ENCODE measurements at places on chromosomes 1 and 21. TPM values are rescaled to one million over a fixed set of nuclear protein-coding genes. Genes with fewer than 3 reads are reported as not detected.

- H3K36me3 ChIP-seq, result no peaks in the 10 kb centered on the region
- no peaks in the 10 kb centered on the region for H3K27me3 ChIP-seq
- H3K27ac ChIP-seq, result no peak overlapping the region
These were observed 167.4 kb downstream of the HHAT start for GRCh38 chr1:210496063-210496462.

- H3K36me3 ChIP-seq, result no peaks in the 10 kb centered on the region
- H3K27ac ChIP-seq, result no peak overlapping the region
- no peak for DNase-seq
These were observed 65.3 kb upstream of the MAGI3 start for GRCh38 chr1:113325022-113325421.

- H3K4me3 ChIP-seq, result no peak overlapping the region
- H3K36me3 ChIP-seq, result no peaks in the 10 kb centered on the region
- no peaks in the 10 kb centered on the region for H3K27me3 ChIP-seq
These were observed 282.6 kb upstream of the DPYD start for GRCh38 chr1:98203466-98203865.

DNA sequence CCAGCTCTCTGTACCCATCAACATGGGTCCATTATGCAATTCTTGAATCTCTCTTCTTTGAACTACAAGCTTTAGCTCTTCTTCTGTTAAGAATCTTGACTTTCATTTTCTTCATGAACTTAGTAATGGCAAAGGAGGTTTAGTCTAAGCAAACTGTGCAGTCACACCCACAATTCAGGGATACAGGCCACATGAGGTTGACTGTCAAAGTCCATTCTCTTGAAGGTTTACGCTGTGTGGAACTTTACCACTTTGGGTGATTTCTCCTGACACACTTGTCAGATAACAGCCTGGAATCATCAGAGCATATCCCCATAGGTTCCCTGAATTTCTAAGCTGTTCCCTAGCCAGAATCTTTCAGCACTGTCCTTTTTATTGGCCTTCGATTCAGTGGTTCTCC is 48.0 kb upstream of the NHLH2 start:
- no peaks in the 10 kb centered on the region for H3K36me3 ChIP-seq
- H3K27me3 ChIP-seq, result no peaks in the 10 kb centered on the region
- no peak overlapping the region for H3K27ac ChIP-seq
- H3K4me1 ChIP-seq, result no peaks in the 10 kb centered on the region

- no peaks in the 10 kb centered on the region for H3K36me3 ChIP-seq
- no peak overlapping the region for H3K27ac ChIP-seq
- no peaks in the 10 kb centered on the region for H3K27me3 ChIP-seq
- no peak for DNase-seq
- peaks cover 11% of the 10 kb centered on the region for H3K4me1 ChIP-seq
- H3K4me3 ChIP-seq, result no peak overlapping the region
These were observed 10.3 kb upstream of the LMNA start for GRCh38 chr1:156104065-156104810.

DNA sequence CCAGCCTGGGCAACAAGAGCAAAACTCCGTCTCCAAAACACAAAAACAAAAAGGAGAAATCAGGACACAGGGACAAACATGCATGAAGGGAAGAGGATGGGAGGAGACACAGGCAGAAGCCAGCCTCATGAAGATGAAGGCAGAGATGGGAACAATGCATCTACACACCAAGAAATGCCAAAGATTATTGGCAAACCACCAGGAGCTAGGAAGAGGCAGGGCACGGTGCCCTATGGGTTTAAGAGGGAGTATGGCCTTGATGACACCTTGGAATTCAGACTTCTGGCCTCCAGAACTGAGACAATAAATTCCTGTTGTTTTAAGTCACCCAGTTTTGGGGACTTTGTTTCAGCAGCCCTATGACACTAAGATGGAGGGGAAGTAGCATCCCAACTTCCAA is 5.2 kb downstream of the TMPRSS3 start:
- no peaks in the 10 kb centered on the region for H3K27me3 ChIP-seq
- no peaks in the 10 kb centered on the region for H3K4me1 ChIP-seq
- H3K27ac ChIP-seq, result no peak overlapping the region
- DNase-seq, result no peak

GRCh38 chr1:25562101-25562927 is 18.9 kb downstream of the LDLRAP1 start:
- H3K4me1 ChIP-seq, result no peaks in the 10 kb centered on the region
- no peak overlapping the region for H3K27ac ChIP-seq
- H3K36me3 ChIP-seq, result no peaks in the 10 kb centered on the region
- no peaks in the 10 kb centered on the region for H3K27me3 ChIP-seq
- no peak for DNase-seq

DNA sequence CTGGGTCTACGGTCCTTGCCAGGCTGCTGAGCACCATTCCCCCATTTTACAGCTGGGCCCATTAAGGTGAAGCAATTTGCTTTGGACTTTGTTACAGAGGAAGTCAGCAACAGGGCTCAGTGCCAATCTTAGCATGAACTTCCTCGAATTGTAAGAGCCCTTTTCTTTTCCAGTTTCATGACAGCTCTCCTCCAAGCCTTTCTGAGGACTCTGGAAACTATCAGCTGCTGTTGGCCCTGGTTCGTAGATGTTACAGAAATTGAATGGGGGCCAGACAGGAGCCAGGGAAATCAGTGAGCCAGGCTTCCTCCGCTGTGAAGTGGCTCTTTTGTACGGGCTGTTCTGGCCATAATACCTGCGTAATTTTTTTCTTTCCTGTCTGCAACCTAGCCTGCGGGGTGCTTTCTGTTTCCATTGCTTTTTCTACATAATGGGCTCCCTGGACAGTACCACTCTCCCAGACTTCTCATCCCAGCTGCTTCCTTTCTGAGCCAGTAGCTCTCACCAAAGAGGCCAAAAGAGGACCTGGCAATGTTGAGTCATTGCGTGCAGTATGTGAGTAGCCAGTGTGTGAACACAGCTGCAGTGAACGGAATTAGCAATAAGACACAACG is 386.3 kb downstream of the DISC1 start:
- no peaks in the 10 kb centered on the region for H3K27me3 ChIP-seq
- no peak overlapping the region for H3K27ac ChIP-seq
- H3K36me3 ChIP-seq, result no peaks in the 10 kb centered on the region
- H3K4me1 ChIP-seq, result no peaks in the 10 kb centered on the region

DNA sequence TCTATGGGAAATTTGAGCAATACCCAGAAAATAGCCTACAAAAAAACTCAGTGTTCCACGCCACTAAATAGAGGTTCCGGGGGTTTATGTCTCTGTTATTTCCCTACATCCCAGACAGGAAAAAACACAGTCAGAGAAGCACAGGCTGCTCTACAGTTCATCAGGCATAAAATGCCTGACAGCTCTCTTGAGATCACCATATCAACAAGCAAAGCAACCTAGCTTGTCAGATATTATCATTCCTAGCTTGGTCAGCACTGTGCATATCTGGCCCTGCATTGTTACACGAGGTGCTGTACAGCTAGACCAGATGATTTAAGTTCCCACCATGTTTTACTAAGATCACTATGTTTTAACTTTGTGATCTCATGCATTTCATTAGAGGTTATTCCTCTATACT is 172.6 kb downstream of the PTPRC start:
- no peaks in the 10 kb centered on the region for H3K36me3 ChIP-seq
- no peak overlapping the region for H3K27ac ChIP-seq
- no peak overlapping the region for H3K4me3 ChIP-seq
- no peak for DNase-seq
- H3K27me3 ChIP-seq, result no peaks in the 10 kb centered on the region

GRCh38 chr1:62093261-62093660 is 101.4 kb upstream of the L1TD1 start:
- H3K27ac ChIP-seq, result no peak overlapping the region
- H3K4me3 ChIP-seq, result no peak overlapping the region
- no peaks in the 10 kb centered on the region for H3K36me3 ChIP-seq
- DNase-seq, result no peak

DNA sequence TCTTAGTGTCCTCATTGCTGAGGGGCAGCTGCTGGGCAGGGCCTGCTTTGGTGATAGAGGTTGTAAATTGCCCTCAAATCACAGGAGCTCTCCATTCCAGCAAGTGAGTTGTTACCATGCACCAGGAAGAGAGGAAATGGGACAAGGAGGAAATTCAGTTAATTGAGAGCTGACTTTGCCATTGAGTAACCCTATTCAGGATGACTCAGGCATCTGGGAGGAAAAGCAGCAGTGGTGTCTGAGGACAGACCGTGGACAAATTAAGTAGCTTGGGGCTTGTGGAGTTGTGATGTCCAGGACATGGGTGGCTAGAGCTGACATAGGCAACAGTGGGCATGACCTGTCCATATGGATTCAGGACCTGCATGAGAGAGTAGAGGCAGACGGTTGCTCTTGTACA is 5.9 kb downstream of the ARHGEF10L start:
- no peaks in the 10 kb centered on the region for H3K27me3 ChIP-seq
- no peak overlapping the region for H3K27ac ChIP-seq
- H3K4me3 ChIP-seq, result no peak overlapping the region

- no peaks in the 10 kb centered on the region for H3K4me1 ChIP-seq
- H3K4me3 ChIP-seq, result no peak overlapping the region
- no peak overlapping the region for H3K27ac ChIP-seq
- DNase-seq, result no peak
- no peaks in the 10 kb centered on the region for H3K27me3 ChIP-seq
These were observed 25.4 kb upstream of the KIAA0040 start for GRCh38 chr1:175217721-175218531.

DNA sequence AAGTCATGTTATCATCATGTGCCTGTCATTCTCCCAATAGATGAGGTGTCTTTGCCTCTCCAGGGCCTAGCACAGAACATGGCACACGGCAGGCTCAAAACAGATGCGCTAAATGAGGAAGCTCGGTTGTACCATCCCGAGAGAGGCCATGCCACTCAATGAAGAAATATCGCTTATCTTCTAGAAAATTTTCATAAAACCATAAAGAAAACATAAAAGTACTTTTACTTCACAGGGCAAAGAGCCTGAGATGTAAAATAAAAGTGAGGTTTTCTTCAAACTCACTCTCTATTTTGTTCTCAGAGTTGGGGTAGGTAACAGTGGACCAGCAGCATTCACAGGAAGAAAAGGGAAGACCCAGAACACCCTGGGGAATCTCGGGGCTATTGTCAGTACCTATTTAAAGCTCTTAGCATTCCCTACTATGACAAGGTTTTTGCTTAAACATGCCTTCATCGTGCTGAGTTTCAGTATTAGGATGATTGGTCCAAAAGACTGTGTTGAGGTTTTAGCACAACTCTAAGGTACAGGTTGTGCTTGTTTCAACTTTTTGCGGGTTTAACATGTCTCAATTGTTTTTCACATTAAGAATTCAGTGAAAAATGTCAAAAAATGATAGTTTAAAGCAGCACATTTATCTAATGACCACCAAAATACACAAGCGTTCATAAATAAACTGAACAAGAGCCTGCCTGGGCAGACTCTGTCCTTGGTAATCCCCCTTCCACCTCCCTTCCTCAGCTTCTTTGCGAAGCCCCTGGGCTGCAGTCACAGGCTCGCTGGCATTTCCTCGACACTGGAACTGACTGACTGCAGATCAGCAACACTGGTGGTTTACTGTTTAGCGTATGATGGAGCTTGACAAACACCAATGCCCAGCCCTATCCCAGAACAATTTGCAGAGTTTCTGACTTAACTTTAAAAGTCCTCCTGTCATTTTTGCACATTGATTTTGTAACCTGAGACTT is 55.6 kb downstream of the COQ8A start:
- peaks cover under 1% of the 10 kb centered on the region for H3K4me1 ChIP-seq
- H3K27me3 ChIP-seq, result no peaks in the 10 kb centered on the region
- no peak overlapping the region for H3K27ac ChIP-seq
- no peak for DNase-seq
- no peak overlapping the region for H3K4me3 ChIP-seq

GRCh38 chr1:65208563-65208973 is 60.6 kb downstream of the AK4 start:
- H3K4me3 ChIP-seq, result no peak overlapping the region
- peak overlapping the region; percentile 70 for H3K27ac ChIP-seq
- peak; percentile 89 for DNase-seq

DNA sequence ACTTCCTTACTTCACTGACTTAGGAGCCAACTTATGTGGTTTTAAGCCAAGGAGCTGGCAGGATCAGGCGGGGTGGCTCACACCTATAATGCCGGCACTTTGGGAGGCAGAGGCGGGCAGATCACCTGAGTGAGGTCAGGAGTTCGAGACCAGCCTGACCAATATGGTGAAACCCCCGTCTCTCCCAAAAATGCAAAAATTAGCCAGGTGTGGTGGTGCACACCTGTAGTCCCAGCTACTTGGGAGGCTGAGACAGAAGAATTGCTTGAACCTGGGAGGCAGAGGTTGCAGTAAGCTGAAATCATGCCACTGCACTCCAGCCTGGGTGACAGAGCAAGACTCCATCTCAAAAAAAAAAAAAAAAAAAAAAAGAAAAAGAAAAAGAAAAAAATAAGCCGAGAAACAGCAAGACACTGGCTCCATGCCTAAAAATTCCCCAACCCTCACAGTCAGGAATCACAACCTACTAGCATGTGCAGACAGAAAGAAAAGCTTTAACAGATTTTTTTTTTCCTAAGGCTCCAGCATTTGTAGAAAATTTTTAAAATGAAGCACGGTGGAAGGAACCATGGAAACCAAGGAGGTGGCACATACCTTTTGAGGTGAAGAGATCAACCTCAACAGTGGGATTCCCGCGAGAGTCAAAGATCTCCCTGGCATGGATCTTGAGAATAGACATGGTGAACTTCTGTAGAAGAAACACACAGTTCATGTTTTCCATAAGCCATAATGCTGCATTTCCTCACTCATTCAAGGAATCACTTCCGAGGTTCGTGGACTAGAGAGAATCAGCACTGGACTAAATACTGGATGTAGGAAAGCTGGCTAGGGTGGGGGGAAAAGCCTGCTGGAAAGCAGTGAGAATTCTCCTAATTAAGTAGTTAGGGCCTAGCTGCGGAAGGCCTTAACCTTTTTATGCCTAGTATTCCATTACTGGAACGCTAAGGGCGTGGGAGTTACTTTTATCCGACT is 4.0 kb downstream of the ENO1 start:
- peaks cover 49% of the 10 kb centered on the region for H3K36me3 ChIP-seq
- no peak overlapping the region for H3K4me3 ChIP-seq
- H3K27me3 ChIP-seq, result no peaks in the 10 kb centered on the region
- no peak overlapping the region for H3K27ac ChIP-seq
- H3K4me1 ChIP-seq, result peaks cover 74% of the 10 kb centered on the region
- DNase-seq, result no peak

GRCh38 chr1:99180343-99180808 is 83.9 kb upstream of the PLPPR4 start:
- no peak overlapping the region for H3K27ac ChIP-seq
- DNase-seq, result no peak

GRCh38 chr1:119981986-119982815 is 85.9 kb upstream of the ADAM30 start:
- H3K4me3 ChIP-seq, result no peak overlapping the region
- peaks cover 5% of the 10 kb centered on the region for H3K36me3 ChIP-seq
- DNase-seq, result no peak
- no peaks in the 10 kb centered on the region for H3K27me3 ChIP-seq
- H3K27ac ChIP-seq, result no peak overlapping the region
- no peaks in the 10 kb centered on the region for H3K4me1 ChIP-seq

GRCh38 chr1:13513063-13513894 is 524 bp downstream of the LRRC38 start:
- H3K27ac ChIP-seq, result no peak overlapping the region
- no peaks in the 10 kb centered on the region for H3K27me3 ChIP-seq
- H3K4me1 ChIP-seq, result no peaks in the 10 kb centered on the region
- no peaks in the 10 kb centered on the region for H3K36me3 ChIP-seq
- DNase-seq, result no peak
- no peak overlapping the region for H3K4me3 ChIP-seq

Gene LYPLA2
- 69.8 TPM for total RNA-seq

Measured in right lobe of liver (tissue), 6 donors.